ENCODE measurements at places on chromosomes 3 and 15. TPM values are rescaled to one million over a fixed set of nuclear protein-coding genes. Genes with fewer than 3 reads are reported as not detected.

- no peaks in the 10 kb centered on the region for H3K27me3 ChIP-seq
- DNase-seq = no peak
- H3K36me3 ChIP-seq = no peaks in the 10 kb centered on the region
- no peaks in the 10 kb centered on the region for H3K4me1 ChIP-seq
Observed at GRCh38 chr3:182393830-182394367, 399.4 kb upstream of the ATP11B start.

GRCh38 chr3:69684309-69684961, 54.8 kb upstream of the MITF start:
- no peaks in the 10 kb centered on the region for H3K36me3 ChIP-seq
- no peak overlapping the region for H3K27ac ChIP-seq
- no peaks in the 10 kb centered on the region for H3K27me3 ChIP-seq
- no peaks in the 10 kb centered on the region for H3K4me1 ChIP-seq
- H3K4me3 ChIP-seq = no peak overlapping the region
- DNase-seq = no peak

- H3K27ac ChIP-seq = no peak overlapping the region
- DNase-seq = no peak
- H3K4me3 ChIP-seq = no peak overlapping the region
Observed at GRCh38 chr3:35241236-35241635, 398.1 kb upstream of the ARPP21 start.

- no peaks in the 10 kb centered on the region for H3K27me3 ChIP-seq
- no peak for DNase-seq
- no peaks in the 10 kb centered on the region for H3K36me3 ChIP-seq
- no peak overlapping the region for H3K4me3 ChIP-seq
- no peaks in the 10 kb centered on the region for H3K4me1 ChIP-seq
Observed at GRCh38 chr3:162643245-162643644, 1146.6 kb downstream of the OTOL1 start.

DNA sequence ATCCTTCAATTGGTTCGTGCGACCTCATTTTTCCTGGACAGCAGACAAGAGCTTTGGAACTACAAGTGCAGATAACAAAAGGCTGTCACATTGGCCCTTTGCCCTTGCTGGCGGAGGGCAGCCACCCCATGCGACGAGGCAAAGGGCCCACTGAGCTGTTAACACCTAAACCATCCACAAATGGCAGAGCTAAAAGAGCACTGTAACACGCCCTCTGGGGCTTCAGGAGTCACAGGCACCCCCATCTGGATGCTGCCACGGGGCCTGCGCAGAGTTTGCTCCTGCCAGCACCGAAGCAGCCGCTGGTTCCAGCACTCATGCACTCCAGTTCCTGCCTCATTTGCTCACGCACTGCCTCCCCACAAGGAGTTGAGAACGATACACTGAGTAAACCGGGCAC, 524.9 kb downstream of the ZNF385D start:
- H3K4me1 ChIP-seq = no peaks in the 10 kb centered on the region
- H3K4me3 ChIP-seq = no peak overlapping the region
- no peak overlapping the region for H3K27ac ChIP-seq
- no peaks in the 10 kb centered on the region for H3K27me3 ChIP-seq
- DNase-seq = no peak

- H3K4me3 ChIP-seq = no peak overlapping the region
- no peaks in the 10 kb centered on the region for H3K4me1 ChIP-seq
- DNase-seq = no peak
- no peak overlapping the region for H3K27ac ChIP-seq
- no peaks in the 10 kb centered on the region for H3K27me3 ChIP-seq
Observed at GRCh38 chr3:45437383-45437782, 49.0 kb downstream of the LARS2 start.

- H3K4me3 ChIP-seq = no peak overlapping the region
- peaks cover 5% of the 10 kb centered on the region for H3K36me3 ChIP-seq
- no peaks in the 10 kb centered on the region for H3K27me3 ChIP-seq
- no peak for DNase-seq
- no peak overlapping the region for H3K27ac ChIP-seq
- H3K4me1 ChIP-seq = peaks cover 16% of the 10 kb centered on the region
Observed at GRCh38 chr15:55322467-55322866, 3.4 kb downstream of the PIGB start.

GRCh38 chr3:81105789-81106488, 655.5 kb downstream of the GBE1 start:
- H3K4me1 ChIP-seq = no peaks in the 10 kb centered on the region
- H3K4me3 ChIP-seq = no peak overlapping the region
- no peaks in the 10 kb centered on the region for H3K36me3 ChIP-seq
- no peak for DNase-seq
- no peaks in the 10 kb centered on the region for H3K27me3 ChIP-seq

- no peaks in the 10 kb centered on the region for H3K36me3 ChIP-seq
- no peaks in the 10 kb centered on the region for H3K27me3 ChIP-seq
- H3K4me1 ChIP-seq = no peaks in the 10 kb centered on the region
- no peak overlapping the region for H3K4me3 ChIP-seq
- no peak overlapping the region for H3K27ac ChIP-seq
- no peak for DNase-seq
Observed at GRCh38 chr3:165346503-165346902, 150.3 kb upstream of the SLITRK3 start.

DNA sequence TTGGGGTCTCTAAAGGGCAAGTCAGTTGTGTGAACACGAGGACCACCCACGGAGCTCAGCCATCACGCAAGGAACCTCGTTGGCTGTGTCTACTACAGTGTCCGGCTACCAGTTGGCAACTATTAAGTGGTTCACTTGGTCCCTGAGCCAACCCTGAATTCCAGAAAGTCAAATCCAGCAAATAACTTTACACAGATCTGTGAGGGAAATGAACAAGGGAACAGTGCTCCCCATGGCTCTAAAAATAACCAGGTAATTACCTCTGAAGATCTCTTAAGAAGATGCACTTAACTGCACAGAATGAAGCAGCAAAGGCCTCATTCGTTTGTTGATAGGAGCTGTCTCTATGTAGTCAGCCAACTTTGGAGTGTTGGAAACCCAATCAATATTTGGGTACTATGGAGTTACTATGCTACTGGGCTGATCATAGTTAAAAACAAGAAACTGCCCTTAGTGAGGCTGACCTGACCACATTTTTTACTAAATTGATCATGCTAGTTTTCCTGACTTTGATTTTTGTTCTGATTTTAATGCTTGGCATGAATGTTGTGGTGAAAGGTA, 219.1 kb upstream of the LRIG1 start:
- no peaks in the 10 kb centered on the region for H3K27me3 ChIP-seq
- no peak overlapping the region for H3K4me3 ChIP-seq
- H3K36me3 ChIP-seq = no peaks in the 10 kb centered on the region
- no peak overlapping the region for H3K27ac ChIP-seq

- H3K4me3 ChIP-seq = no peak overlapping the region
- no peaks in the 10 kb centered on the region for H3K36me3 ChIP-seq
- no peak overlapping the region for H3K27ac ChIP-seq
- H3K4me1 ChIP-seq = no peaks in the 10 kb centered on the region
Observed at GRCh38 chr15:32700501-32701150, 17.2 kb upstream of the GREM1 start.

DNA sequence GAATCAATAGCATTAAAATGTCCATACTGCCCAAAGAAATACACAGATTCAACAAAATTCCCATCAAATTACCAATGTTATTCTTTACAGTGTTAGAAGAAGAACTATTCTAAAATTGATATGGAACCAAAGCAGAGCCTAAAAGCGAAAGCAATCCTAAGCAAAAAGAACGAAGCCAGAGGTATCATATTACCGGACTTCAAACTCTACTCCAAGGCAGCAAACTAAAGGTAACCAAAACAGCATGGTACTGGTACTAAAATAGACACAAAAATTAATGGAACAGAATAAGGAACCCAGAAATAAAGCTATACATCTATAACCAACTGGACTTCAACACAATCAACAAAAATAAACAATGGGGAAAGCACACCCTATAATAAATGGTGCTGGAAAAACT, 167.5 kb downstream of the ADAMTS9 start:
- DNase-seq = no peak
- H3K36me3 ChIP-seq = peaks cover 30% of the 10 kb centered on the region
- no peak overlapping the region for H3K27ac ChIP-seq
- H3K4me1 ChIP-seq = no peaks in the 10 kb centered on the region
- peak overlapping the region; percentile 25 for H3K4me3 ChIP-seq
- H3K27me3 ChIP-seq = no peaks in the 10 kb centered on the region

GRCh38 chr3:145807990-145808389, 353.0 kb downstream of the PLOD2 start:
- H3K27ac ChIP-seq = no peak overlapping the region
- no peaks in the 10 kb centered on the region for H3K27me3 ChIP-seq
- no peaks in the 10 kb centered on the region for H3K4me1 ChIP-seq
- no peak overlapping the region for H3K4me3 ChIP-seq

DNA sequence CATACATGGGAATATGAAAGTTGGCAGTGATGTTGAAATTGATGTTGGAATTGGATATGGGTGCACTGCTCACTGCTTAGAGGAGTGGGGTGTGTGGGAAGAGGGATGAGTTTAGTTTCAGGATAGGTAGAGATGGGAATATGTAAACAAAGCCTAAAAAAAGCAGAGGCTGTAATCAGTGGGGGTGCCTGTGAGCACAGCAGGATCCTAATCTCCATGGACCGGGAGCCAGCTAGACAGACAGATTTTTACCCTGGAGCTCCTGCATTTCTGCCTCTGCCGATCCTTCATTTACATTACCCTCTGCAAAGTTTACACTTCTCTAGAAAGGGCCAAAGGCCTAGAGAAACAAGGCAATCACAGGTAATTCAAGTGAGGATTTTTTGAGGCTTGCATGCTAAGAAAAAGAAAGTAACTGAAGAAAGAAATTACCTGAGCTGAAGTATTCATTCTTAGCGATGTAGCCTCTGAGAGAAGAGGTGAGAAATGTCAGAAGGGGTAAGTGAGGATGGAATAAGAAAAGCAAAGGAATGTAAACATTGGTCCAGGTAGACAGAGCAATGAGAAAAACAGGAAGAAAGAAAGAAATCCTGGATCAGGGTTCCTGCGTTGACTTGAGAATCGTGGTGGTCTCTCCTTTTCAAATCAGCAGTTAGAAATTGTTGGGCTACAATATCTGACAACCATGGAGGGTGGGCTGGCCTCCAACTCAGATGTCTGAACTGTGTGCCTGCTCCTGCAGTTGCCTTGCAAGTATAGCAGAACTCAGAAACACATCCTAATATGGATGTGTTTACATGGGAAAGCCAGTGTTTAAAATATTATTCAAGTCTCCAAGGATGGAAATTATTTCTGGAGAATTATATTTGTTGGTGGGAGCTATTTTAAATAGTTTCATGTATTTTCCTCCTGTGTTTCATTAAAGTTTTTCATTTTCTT, 79.8 kb downstream of the CRTC3 start:
- no peak for DNase-seq
- no peak overlapping the region for H3K4me3 ChIP-seq
- no peaks in the 10 kb centered on the region for H3K27me3 ChIP-seq
- peaks cover 13% of the 10 kb centered on the region for H3K36me3 ChIP-seq
- no peaks in the 10 kb centered on the region for H3K4me1 ChIP-seq
- H3K27ac ChIP-seq = no peak overlapping the region

- no peaks in the 10 kb centered on the region for H3K27me3 ChIP-seq
- H3K27ac ChIP-seq = no peak overlapping the region
- H3K4me3 ChIP-seq = no peak overlapping the region
- no peaks in the 10 kb centered on the region for H3K4me1 ChIP-seq
- no peaks in the 10 kb centered on the region for H3K36me3 ChIP-seq
Observed at GRCh38 chr3:60469481-60469880, 781.8 kb downstream of the FHIT start.

GRCh38 chr3:130276203-130276803, 69.2 kb upstream of the COL6A5 start:
- H3K4me3 ChIP-seq = no peak overlapping the region
- no peak for DNase-seq
- no peaks in the 10 kb centered on the region for H3K27me3 ChIP-seq

- no peaks in the 10 kb centered on the region for H3K27me3 ChIP-seq
- H3K4me1 ChIP-seq = no peaks in the 10 kb centered on the region
- no peaks in the 10 kb centered on the region for H3K36me3 ChIP-seq
- H3K27ac ChIP-seq = no peak overlapping the region
- no peak for DNase-seq
Observed at GRCh38 chr3:128456776-128457715, 9.6 kb downstream of the DNAJB8 start.

DNA sequence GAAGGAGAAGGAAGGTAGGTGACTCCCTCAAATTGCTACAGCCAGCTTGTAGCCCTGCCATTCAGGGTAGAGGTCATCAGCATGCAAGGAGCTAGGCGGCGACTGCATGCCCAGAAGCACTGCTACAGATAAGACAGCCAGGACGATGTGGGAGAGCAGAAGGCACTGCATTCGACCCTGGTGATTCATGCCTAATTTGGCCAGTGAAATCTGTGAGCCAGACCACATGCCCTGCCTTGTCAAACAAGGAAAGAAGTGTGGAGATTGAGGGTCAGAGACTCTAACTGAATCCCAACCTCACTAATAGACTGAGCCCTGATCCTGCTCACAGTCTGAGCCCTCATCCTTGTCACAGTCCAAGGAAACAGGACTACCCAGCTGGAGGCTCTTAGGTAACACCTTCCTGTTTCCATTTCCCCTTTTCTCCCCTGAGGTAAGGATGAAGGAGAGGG, 86.6 kb downstream of the LINGO1 start:
- H3K27me3 ChIP-seq = no peaks in the 10 kb centered on the region
- peaks cover 10% of the 10 kb centered on the region for H3K4me1 ChIP-seq
- H3K36me3 ChIP-seq = no peaks in the 10 kb centered on the region
- H3K27ac ChIP-seq = no peak overlapping the region

The TLE3 gene
- total RNA-seq = 4.6 TPM

The DTX3L gene
- 9.8 TPM for total RNA-seq

The IGSF11 gene
- 4.7 TPM for total RNA-seq

The WWTR1 gene
- total RNA-seq = 11.3 TPM

The IMPG2 gene
- 0.42 TPM for total RNA-seq

The AGTR1 gene
- 15.8 TPM for total RNA-seq
